Kidney epithelial cell (primary cell): ENCODE measurements at places on chromosomes 3 and 15.

DNA sequence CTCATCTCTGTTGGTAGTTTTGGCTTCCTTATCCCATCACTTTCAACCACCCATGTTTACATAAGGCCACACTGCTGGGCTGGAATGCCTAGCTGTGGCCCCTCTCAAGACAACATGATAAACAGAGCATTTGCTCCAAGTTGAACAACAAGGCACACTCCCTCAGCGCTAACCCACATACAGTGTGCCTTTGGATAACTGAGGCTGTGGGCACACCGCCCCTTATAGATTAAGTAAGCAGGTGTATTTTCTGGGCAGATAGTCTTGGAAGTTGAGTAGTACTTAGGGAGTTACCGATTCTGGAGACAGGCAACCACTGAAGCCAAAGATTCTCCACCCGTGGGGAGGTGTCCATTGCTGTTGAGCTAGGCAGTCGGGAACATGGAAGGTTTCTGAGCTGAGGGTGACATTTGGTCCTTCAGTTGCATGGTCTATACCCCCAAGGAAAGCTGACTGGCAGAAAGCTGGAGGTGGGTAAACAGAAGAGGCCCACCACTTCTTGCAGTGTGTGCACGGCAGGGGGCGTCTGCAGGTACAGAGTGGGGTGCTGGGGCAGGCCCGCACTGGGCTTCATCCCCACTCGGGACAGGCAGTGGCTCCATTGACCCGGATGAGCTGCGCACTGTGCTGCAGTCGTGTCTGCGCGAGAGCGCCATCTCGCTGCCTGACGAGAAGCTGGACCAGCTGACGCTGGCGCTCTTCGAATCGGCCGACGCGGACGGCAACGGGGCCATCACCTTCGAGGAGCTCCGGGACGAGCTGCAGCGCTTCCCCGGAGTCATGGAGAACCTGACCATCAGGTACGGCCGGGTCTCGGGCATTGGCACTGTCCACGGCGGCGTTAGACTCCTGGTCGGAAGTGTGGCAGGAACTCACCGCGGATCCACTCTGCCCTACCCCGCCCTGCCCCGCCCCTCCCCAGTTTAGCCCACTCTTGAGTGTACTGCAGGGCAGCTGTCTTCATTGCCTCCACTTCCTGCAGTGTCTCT lies 16.8 kb downstream of the NOX5 start:
- peak; percentile 31 for DNase-seq

DNA sequence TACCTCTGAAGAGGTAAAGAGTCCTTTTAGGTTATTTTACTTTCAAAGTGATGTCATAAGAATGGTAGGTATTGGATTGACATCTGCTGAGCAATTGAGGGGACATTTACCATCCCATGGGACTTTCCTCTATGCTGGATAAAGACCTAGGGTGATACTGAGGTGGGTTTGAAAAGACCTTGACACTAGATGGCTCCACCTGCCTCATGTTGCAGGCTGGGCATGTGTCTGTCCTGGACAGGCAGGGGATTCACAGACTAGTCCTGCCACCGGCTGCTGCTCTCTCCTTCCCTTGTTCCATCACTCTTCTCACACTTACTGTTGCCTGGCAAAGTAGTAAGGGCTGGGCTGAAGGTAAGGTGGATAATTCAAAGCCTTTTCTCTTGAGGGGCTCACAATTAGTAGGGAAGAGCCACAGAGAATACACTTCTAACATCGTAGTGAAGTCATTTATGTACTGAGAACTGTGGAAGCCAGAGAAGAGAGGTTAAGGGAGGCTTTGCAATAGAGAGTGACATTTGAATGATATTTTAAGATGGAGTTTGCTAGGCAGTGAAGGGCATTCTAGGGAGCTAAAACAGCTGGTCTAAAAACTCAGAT lies 27.7 kb downstream of the TRAK1 start:
- DNase-seq = no peak

DNA sequence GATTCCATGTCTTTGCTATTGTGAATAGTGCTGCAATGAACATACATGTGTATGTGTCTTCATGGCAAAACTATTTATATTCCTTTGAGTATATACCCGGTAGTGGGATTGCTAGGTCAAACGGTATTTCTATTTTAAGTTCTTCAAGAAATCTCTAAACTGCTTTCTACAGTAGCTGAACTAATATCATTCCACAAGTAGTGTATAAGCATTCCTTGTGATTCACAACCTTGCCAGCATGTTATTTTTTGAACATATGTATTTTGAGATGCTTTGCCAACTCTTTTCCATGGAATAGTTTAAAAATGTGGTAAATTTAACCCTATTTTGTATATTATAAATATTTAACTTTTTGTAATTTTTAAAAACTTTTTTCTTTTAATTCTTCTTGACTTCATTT lies 592.7 kb upstream of the NAALADL2 start:
- DNase-seq = no peak

GRCh38 chr15:28886431-28887338 lies 911 bp downstream of the APBA2 start:
- no peak for DNase-seq

DNA sequence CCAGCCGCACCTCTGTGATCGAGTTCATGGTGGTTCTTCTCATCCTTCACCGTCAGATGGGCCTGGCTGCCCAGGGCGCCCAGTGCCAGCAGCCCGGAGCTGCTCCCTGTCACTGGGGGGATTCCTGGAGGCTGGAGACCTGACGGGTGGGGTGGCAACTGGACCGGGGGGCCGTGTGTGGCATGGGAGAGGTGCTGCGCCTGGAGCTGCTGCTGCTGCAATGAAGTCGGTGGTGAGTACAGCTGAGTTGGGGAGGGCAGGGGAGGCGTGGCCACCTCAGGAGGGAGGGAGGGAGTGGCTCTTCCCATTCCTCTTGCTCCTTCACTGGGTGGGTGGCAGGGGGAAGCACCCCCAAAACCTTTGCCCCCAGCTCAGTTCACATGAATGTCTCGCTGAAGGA lies 31.7 kb downstream of the TLE3 start:
- DNase-seq = no peak

DNA sequence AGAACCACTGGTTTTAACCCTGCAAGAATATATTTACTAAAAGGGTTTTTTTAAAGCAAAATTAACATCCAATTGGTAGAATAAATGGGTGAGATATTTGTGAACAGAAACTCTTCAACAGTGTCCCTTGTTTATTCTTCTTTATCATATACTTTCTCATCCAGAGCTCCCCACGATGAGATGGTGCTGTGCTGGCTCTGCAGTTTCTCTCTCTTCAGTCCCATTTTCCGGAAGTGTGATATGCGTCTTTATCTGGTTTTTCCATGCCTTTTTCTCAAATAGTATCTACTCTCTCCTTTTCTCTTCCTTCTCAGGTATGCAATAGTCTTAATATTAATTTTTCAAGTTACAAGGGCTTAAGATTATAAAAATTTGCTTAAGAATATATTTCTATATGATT lies 1.5 kb downstream of the EAF2 start:
- no peak for DNase-seq

- no peak for DNase-seq
These were observed 15.3 kb upstream of the BHLHE40 start for GRCh38 chr3:4963669-4964570.

DNA sequence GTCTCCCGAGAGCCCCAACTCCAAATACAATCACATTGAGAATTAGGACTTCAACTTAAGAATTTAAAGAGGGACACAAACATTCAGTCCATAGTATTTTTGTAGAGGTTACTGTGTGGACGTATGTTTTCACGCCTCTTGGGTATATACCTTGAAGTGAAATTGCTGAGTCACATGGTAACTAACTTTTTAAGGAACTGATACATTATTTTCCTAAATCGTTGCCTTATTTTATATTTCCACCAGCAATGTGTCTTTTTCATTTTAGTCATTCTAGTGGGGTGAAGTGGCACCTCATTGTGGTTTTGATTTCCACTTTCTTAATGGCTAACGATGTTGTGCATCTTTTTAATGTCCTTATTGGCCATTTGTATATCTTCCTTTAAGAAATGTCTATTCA lies 11.8 kb downstream of the PARP15 start:
- DNase-seq = no peak
